ENCODE measurements at places on chromosomes 2 and 18.

DNA sequence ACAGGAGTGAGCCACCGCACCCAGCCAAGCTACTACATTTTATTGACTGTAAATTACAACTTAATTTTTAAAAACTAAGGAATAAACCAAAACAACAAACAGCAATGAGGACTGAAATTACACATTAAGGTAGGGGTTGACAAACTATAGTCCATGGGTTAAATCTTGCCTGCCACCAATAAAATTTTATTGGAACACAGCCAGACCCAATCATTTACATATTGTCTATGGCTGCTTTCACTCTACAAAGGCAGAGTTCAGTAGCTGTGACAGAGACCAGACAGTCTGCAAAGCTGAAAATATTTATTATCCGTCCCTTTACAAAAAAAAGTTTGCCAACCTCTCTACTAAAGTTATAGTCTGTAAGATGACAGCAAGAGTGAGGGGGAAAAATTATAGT is 24.3 kb upstream of the UGP2 start:
- no peak for DNase-seq

DNA sequence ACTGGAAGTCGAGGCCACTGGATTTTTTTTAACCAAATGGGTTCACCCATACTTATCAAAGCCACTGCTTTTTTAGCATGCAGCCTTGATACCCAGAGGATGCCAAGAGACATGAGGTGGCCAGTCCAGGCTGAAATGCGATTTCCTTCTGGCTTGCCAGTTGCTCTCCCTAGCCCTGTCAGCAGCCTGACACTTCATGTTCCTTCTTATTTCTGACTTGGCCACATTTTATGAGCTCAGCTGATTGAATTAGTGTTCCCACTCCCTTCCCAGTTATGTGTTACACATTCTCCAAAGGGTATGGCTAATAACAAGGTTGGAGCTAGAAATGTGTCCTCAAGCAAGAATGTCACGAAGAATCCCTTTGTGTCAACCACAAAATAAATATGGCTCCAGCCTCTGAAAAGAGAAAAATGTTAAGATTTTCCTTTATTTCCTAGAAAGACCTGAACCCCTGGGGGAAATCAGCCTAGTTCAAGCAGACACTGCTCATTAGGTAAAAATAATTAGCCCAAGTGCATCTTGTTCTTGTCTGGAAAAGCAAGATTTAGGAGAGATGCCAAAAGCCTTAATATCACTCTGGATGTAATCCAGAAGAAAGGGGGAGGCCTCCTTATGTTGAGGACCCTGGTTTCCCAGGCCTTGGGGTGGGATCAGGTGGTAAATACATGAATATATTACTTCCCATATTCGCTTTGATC is 121.7 kb upstream of the TACR1 start:
- no peak for DNase-seq

GRCh38 chr2:135952891-135953290 is 32.5 kb downstream of the DARS1 start:
- no peak for DNase-seq

DNA sequence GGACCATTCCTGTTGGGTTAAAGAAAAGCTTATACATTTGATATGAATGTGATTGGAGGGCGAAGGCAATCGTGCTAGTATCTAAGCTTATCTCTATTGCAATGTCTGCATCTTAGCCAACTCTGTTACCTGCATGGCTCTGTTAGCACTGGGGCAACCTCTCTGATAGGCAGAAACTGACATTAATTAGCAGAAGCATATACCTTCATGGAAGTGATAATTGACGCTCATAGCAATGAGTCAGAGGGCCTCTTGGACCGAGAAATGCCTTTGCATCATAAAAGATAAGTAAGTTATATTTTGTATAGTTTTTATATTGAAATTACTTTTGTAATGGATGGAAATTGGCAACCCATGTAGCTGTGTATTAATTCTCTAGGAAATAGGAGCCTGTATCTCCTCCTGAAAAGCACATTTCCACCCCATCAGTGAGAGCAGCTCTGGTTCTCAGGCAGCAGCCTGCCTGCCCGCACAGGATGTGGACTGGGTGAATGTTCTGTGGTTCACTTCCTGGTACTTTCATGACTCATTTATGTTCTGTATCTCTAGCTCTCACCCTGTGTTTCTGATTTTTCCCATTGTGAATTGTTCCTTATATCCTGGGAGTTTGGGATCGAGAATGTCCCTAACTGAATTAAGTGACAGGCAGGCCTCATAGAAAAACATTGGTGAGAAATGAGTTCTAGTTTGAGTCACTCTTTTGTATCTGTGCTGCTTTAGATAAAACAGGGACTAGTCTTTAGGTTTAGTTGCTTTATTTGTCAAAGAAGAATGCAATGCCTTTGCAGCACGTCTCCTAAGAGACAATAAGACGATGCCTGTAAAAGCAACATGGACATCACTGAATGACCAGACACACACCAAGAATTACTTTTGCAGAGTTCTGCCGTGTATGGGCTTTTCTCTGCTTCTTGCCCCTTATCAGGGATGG is 344.9 kb downstream of the DCDC2C start:
- DNase-seq: no peak

DNA sequence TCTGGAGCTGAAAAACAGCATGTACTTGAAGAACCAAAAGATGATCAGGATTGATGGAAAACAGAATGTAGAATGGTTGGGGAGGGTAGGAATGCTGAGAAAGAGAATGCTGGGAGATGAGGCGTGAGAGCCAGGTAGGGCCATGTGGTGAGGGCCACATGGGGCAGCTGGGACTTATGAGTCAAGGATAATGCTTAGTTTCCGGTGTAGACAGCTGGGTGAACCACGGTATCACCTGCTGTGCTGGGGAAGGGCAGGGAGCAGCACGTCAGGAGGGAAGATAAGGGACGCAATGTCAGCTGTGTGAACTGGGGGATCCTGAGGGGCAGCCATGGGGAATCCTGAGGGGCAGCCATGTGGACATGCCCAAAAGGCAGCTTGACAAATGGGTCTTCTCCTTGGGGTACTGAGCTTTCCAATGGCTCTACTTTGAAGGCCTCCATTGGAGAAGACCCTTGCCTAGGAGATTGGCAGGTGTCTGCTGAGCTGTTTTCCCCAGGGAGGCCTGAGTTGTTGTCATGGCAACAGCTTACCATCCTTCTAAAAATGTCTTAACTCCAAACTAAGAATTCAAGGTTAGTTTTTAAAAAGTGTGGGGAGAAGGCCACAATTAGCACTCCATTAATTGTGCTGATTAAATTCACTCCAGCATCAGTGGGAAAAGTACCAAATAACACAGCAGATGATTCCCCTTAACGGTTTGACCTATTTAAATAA is 51.1 kb downstream of the MTHFD2 start:
- no peak for DNase-seq

- no peak for DNase-seq
Measured at GRCh38 chr2:118954297-118955060, 12.5 kb downstream of the MARCO start.

DNA sequence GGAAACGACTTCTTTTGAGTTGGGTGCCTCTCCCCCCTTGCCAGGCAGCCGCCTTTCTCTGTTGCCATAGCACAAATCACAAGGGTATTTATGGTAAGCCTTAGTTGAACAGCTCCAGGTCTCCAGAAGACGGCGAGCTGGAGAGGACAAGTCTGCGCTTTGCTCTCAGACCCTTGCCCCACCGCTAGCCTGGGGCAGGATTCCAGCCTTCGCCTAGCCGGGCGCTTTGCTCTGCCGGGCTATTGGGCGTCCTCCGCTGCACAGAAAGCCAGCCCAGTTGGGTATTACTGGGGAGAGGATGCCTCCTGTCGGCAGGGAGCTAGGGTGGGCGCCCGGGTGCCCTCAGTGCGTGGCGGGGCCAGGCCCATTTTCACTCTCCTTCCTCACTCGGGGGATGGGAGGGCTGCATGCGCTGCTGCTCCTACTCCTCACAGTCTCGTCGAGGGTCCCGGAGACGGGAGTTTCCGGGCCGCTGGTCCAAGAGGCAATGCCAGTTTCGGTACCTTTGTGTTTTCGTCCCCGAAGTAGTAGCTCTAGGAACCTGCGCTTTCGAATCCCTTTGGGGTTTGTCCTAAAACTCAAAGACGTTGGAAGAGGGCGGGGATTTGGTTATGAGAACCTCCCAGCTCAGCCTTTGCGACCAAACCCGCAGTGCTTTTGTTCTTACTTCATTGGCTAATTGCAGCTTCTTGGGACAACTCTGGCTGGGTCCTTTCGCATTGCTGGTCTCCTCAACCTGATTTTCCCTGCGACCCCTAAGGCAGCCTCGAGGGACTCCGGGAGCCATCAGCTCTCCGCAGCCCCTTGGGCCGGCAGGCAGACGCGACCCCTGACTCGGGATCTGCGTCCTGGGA is 3.6 kb upstream of the DLX2 start:
- DNase-seq: no peak

GRCh38 chr2:65781756-65782155 is 349.4 kb upstream of the SPRED2 start:
- DNase-seq: no peak

DNA sequence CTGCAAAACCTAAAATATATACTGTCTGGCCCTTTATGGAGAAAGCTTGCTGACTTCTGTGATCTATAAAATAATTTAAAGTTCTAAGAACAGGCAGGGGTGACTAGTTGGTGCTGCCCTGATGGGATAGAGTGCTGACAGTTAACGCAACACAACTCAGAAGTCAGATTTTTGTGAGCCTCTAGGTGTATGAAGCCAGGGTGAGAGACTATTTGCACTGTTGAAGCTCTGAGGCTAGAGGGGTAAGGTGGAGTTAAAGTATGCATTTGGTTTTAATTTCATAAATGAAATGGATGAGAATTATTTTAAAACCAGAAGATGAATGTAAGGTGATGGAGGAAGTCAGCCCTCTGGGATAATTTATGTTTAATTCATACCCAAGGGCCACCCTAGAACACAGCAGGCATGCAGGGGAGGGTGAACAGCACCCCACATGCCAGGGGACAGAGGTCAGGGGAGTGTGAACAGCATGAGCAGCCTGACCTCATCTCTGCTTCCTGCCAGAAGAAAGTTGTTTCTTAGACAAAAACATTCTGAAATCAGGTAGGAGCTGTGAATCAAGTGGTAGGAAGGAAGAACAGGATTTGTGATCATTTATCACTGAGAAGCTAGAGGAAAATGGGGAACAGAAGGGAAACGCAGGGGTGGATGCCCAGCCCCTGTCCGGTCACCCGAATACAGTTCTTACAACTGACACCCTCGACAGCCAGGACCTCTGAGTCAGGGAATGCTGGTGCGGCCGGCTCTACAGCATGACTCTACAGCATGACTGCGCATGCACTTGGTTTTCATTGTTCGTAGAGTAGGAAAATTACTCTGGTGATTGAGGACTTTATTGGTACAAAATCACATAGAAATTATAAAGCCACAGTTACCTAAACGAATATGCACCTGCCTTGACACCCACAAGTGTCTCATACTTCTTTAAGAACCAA is 93.1 kb downstream of the MBP start:
- DNase-seq: no peak

- no peak for DNase-seq
Measured at GRCh38 chr2:179574061-179574519, 287.3 kb downstream of the ZNF385B start.

DNA sequence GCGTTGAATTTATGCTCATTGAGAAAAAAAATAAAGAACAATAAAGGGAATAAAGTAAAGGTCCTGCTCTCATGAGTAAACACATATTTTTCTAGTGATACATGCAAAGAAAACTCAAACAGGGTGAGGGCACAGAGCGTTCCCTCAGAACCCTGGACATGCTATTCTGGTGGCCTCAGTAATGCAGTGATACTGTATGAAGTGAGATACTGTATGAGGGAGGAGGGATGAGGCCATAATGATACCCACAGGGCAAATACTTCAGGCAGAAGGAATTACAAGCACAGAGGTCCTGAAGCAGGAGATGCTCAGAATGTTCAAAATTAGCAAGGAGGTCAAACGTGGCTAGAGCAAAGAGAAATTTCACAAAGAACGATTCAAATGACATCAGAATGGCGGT is 28.4 kb upstream of the RNU4ATAC start:
- DNase-seq: no peak

DNA sequence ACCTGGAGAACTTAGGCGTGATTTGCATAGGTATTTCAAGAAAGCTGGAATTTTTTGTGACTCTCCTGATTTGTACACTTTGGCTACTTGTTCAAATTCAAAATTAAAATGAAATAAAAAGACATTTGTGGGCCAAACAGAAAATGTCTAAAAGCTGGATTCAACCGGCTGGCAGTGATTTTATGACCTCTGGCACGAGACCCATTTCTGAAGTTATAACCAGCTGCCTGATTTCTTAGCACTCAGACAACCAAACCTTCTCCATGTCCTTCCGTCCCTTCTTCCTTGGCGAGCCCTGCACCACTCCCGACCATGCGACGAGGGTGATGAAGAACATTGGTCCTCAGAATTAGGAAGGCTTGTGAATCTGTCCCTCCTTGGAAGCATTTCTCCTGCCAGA is 19.7 kb downstream of the PKDCC start:
- no peak for DNase-seq

GRCh38 chr18:51323961-51324360 is 126.5 kb upstream of the MEX3C start:
- DNase-seq: no peak

- no peak for DNase-seq
Measured at GRCh38 chr2:158120664-158121641, 19.3 kb downstream of the UPP2 start.

DNA sequence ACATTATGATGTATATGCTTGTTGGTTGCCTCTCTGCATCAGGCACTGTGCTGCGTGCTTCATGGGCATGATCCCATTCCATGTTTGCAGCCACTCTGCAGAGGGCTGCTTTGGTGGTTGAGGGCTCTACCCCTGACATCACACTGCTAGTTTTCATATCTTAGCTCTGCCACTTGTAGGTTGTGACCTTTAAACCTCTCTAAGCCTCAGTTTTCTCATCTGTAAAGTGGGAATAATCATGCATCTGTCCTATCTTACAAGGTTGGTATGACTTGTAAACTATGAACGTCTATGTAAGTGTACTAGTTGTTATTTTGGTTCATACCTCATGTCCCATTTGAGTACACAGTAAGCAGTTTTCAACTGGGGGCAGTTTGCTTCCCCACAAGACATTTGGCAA is 260.4 kb downstream of the PHLPP1 start:
- no peak for DNase-seq

DNA sequence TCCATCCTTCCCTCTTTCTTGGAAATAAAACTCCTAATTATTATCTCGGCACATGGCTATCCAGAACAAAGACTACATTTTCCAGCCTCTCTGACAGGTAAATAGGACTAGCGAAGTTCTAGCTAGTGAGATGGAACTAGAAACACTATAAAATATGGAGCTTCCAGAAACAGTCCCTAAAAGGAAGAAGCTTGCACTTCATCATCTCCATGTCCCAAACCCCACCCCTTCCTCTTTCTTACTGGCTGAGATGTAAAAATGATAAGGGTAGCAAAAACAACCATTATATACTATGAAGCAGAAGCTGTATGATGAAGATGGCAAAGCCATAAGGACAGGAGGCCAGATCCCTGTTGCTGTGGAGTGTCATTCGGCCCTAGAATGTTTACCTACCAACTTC is 11.7 kb upstream of the ACTR2 start:
- DNase-seq: no peak

GRCh38 chr2:229124136-229124535 is 147.0 kb downstream of the PID1 start:
- DNase-seq: no peak
